ENCODE measurements at places on chromosomes 11 and 22.
A peak's percentile ranks its signal among the peaks of the same experiment; 100 is the strongest.

- DNase-seq: no peak
Observed at GRCh38 chr11:124745270-124745834, 5.6 kb downstream of the NRGN start.

DNA sequence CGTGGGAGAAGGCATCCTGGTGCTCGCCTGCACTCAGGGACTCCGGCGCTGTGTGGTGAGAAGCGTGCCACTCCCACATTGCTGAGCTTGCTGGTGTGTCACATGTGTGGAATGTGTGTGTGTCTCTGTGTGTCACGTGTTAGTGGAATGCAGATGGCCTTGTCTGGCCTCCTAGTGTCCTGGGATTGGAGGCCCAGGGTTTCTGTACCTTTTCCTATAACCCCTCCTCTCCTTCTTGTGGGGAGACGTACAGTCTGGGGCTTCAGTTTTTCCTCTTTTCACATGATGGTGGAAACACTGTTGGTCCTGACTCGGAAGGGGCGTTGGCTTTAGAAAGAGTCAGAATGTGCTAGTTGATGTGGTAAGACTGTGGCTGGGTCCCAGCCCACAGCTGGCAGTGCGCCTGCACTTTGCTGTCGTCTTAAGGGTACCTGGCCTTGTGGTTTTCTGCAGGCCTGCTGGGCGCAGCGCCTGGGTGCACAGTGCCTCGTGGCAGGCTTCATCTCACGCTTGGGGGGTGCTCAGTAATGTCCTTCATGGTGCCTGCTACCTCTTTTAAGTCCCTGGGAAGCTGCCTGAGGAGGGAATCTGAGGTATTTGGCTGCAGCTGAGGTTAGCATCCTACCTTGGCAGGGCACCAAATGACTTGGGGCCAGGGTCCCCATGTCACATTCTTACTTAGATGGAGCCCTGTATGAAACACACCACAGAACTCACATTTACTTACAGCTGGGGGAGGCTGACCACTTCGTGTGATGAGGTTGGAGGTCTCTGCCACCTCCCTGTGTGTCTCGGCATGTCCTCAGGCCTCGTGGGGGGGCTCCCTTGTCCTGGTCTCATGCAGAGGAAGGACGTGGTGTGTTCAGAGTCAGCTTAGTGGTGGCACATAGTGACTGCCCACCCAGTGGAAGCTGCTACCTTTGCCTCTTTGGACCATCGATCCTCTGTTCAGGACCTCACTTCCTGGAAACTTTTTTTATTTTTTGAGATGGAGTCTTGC lies 61.9 kb downstream of the MED15 start:
- no peak for DNase-seq

DNA sequence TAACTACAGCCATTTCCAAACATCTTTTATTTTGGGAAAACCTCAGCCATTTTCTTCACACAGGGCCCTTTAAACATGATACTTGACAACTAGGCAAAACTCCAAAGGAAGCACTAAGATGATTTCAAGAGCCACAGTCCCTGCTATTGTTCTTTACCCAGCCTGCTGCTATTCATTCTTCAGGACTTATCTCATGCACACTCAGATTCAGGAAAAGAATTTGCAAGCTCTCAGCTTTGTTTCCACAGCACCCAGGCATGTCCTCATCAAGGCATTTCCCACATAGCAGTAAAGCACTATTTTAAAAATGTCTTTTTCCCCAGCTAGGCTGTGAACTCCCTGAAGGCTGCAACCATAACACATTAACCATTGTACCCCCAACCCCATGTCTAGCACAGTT lies 609.3 kb upstream of the CCDC90B start:
- no peak for DNase-seq

DNA sequence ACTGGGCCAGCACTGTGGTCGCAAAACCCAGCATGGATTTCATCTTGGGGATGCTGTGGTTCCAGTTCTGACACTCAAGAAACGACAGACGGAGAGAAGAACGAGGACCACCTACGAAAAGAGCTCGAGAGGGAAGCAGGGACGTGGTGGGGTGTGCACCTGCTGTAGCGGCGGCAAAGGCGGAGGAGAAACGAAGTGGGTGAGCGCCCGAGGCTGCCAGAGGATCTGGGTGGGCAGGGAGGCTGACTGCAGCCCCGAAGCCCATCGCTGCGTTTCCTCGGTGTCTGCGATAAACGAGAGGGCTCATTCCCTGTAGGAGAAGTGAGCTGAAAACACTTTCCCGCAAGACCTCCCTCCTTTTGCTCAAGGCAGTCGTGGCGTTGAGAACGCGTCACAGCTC lies 246.1 kb downstream of the OR4C45 start:
- DNase-seq: no peak

DNA sequence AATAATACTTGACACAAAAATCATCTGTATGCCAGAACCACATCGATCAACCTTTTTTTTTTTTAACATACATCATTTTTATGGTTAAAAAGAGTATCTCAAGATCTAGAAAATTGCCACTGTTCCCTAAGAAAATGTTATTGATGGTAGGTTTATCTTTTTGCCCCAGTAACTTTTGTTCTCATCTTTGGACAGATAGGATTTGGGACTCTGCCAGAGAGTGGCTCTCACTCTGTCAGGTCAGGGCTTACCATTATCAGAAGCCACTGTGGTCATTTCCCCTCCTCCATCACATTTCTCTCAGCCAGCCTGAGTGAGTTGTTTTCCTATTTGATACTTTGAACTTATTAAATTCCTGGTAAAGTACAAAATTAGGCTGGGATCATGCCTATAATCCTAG lies 47.9 kb upstream of the YWHAH start:
- DNase-seq: no peak

- DNase-seq: no peak
Observed at GRCh38 chr11:130477586-130478203, 29.2 kb downstream of the ADAMTS15 start.

DNA sequence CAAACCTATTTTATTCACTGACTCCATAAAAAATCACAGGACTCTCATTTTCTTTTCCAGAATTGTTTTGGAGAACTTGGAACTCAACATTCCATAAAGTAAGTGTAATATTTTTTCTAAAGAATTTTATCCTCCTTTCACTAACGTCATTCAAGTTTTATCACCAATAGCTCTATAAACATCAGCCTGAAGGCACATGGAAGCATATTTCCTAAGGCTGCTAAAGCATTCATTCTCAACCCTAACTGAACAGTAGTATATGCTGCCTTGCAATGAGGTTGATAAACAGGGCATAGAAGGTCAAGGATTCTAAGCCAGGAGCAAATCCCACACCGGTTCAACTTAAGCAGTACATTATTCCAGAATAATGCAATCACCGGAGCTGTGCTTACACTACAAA lies 273.9 kb downstream of the RAB38 start:
- no peak for DNase-seq

- no peak for DNase-seq
Observed at GRCh38 chr22:46581538-46582244, 38.5 kb upstream of the GRAMD4 start.

GRCh38 chr11:61516675-61517572 lies 8.4 kb downstream of the LRRC10B start:
- DNase-seq: no peak

DNA sequence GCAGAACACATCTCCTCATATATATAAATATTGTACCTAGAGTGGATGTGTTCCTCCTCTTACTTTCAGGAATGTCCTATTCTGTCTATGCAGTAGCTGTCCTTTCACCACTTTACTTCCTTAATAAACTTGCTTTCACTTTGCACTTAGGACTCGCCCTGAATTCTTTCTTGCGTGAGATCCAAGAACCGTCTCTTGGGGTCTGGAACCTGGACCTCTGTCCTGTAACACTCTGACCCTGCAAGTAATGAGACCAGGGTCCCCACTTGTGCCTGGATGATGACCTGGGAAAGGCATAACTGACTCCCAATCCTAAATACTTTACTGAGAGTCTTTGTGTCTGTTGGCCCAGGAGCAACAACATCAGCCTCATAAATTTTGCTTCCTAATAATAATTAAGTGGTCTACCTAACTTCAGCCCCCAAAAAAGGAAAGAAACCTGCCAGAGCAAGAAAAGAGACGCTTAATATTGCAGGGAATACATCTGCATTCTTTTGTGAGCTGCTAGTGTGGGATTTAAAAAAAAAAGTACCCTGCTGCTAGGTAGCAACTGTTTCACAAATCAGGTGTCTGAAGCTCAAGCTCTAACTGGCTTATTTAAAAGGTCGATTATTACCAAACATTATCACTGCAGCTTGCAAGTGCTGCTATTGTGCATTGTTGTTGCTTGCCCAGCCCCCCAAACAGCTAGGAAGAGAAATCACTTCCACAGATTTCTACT lies 69.3 kb downstream of the FAM168A start:
- no peak for DNase-seq

DNA sequence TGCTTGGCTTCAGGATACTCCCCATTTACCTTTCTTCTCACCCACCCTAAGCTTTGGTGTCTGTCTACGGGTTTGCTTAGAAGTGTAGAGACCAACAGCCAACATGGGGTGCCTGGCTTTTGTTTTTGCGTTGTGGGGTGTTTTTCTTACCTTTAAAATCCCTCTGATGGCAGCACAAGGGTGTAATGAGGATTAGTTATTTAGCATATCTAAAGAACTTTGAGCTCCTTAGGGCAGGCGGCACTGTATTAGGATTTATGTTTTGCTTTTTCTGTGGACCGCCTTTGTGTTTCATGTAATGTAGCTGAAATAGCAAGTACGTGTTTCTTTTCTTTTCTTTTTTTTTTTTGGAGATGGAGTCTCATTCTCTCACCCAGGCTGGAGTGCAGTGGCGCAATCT lies 8.9 kb downstream of the AP2A2 start:
- no peak for DNase-seq

DNA sequence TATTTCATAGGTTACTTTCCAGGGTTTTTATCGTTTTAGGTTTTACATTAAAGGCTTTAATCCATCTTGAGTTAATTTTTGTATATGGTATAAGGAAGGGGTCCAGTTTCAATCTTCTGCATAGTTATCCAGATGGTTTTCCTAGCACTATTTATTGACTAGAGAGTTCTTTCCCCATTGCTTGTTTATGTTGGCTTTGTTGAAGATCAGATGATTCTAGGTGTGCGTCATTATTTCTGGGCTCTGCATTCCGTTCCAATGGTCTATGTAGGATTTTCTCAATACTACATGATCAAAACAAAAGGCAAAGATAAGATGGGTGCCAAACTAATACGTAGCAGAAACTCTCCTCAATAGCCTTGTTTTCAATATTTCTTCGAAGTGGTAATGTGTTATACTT lies 14.3 kb upstream of the RIC3 start:
- no peak for DNase-seq

GRCh38 chr22:37415210-37415609 lies 12.1 kb downstream of the ELFN2 start:
- DNase-seq: no peak

DNA sequence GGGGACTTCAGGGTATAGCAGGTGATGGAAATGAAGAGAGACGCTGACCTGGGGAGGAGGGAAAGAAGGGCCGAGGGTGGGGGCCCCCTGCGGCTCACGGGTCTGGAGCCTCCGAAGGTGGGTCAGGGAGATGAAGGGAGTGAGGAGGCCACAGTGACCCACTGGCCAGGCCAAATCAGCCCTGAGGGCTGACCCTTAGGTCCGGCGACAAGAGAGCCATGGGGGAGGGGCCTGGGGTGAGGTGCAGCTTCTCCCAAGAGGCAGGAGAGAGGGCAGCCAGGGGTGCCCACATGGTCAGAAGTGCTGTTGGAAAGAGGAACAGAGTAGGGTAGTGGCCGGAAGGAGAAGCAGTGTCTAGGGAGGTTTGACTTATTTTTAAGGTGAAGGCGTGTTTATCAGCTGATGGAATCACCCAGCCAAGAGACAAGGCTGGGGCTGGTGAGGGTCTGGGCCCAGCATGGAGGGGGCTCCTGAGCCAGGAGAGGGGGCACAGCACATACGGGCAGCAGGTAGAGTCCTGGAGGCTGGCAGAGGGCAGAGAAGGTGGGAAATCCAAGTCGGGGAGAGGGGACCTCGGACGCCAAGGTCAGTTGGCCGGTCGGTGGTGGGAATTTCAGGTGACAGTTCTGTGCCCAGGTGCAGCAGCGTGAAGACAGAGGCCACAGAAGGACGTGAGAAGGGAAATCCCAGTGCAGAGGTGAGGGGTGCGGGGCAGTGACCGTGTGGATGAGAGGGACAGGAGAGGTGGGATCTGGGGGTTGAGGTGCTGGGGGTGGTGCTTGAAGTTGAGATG lies 49.0 kb downstream of the LINC01488 start:
- no peak for DNase-seq

GRCh38 chr11:102794382-102794781 lies 3.6 kb downstream of the MMP1 start:
- no peak for DNase-seq

DNA sequence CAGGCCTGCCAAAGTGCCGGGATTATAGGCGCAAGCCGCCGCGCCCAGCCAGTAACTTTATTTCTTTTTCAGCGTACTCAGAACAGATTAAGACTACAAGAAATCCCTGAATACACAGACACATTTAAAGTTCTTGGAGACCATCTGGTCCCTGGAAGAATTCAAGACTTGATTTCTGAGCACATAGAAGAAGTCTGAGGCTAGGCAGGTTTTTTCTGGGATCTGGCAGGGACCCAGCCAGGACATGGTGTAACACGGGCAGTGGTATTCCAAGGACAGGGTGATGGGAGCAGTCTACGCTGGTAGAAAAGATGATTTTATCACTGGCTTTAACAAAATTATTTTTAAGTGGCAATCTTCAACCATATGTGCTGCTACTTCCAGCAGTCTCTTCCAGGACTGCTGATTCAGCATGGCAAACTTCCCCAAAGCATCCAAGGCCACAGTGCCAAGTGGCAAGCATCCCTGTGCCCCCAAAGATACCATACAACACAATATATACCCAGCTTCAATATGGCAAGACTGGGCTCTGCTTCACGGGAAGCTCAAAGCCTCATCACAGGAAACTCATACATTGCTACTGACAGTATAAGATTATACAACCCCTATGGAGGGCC lies 105.2 kb upstream of the OR5AK2 start:
- no peak for DNase-seq

- DNase-seq: peak; percentile 21
Observed at GRCh38 chr11:104764710-104765045, 133.6 kb downstream of the CASP12 start.

GRCh38 chr11:66448523-66448922 lies 9.9 kb upstream of the MRPL11 start:
- no peak for DNase-seq

DNA sequence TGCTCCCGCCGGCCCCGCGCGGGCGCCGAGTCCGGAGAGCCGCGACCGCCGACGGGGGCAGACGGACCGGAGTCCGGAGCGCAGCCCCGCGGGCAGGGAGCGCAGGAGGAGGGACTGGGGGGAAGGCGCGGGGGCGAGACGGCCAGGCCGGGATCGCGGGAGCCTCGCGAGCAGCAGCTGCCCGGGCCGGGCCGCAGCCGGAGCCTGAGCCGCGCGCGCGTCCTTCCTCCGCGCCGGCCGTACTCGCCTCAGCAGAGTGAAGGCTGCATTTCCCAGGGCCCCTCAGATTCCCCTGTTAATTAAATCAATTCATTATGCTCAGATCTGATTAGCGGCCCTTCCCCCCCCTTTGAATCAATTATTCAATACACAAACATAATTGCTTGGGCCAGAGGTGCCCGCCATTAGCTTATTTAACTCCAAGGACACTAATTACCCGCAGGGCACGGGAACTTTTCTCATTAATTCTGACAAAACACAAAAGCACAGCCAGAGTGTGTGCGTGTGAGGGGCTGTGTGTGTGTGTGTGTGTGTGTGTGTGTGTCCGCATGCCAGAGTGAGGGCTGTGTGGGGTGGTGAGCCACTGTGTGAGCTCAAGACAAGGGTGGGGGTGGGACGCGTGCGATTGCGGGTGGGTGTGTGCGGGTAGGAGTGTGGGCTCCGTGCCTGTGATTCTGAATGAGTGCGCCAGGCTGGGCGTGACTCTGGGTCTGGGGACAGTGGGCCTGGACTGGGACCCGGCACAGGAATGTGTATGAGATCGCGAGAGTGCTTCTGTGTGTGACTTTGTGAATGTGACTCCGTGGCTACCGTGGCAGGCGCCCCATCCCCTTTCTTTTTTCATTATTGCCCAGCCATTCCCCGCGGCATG lies 5.1 kb upstream of the LMO1 start:
- no peak for DNase-seq

All from DMS 273 treated with DMSO at 0.1 percent for 48 hours (cell line).